Thyroid gland (tissue), 4 donors: ENCODE measurements at places on chromosomes 3 and 15. TPM values are rescaled to one million over a fixed set of nuclear protein-coding genes. Genes with fewer than 3 reads are reported as not detected.

DNA sequence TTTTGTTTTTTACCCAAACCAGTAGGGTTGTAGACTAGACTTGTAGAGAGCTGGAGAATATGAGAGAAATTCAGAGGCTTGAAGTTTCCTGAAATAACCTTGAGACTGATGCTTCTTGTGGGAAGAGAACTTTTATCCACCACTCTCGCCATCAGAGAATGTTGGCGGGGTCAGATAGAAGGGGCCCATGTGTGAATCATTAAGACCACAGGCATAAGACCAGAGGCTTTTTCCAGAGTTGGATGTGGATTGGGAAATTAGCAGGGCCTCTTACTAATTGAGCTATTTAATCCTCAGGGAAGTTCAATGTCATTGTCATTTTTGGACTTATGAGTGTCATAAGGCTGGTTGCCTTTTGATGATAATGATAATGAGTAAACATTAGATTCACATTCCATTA, 246.9 kb upstream of the THRB start:
- peaks cover 4% of the 10 kb centered on the region for H3K4me1 ChIP-seq
- no peaks in the 10 kb centered on the region for H3K36me3 ChIP-seq
- no peak overlapping the region for H3K27ac ChIP-seq
- DNase-seq, result no peak

- no peaks in the 10 kb centered on the region for H3K36me3 ChIP-seq
- no peak for DNase-seq
- no peak overlapping the region for H3K4me3 ChIP-seq
- no peaks in the 10 kb centered on the region for H3K4me1 ChIP-seq
- no peaks in the 10 kb centered on the region for H3K27me3 ChIP-seq
- H3K27ac ChIP-seq, result no peak overlapping the region
Observed at GRCh38 chr3:115836944-115837343, 213.6 kb downstream of the GAP43 start.

Gene SLC22A13
- not detected for total RNA-seq

- H3K27me3 ChIP-seq, result no peaks in the 10 kb centered on the region
- no peaks in the 10 kb centered on the region for H3K36me3 ChIP-seq
- H3K27ac ChIP-seq, result no peak overlapping the region
Observed at GRCh38 chr3:123552095-123552714, 32.6 kb downstream of the HACD2 start.

DNA sequence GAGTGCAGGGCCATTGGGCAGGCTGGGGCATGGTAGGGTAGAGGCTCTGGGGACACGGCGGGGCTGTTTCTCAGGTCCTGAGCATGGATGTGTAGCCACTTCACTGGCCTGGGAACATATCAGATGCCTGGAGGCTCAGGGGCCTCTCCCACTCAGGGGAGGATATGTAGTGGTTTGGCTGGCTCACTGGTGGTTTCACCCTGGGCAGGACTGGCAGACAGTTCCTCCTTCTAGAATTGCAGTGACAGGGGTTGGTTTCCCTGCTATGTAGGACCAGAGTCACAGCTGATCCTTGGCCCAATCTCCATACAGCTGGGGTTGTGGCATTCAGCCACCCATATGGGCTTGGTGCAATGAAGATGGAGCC, 4.8 kb upstream of the ARHGAP31 start:
- no peak overlapping the region for H3K4me3 ChIP-seq

Gene CFAP100
- not detected for total RNA-seq

Gene SEC11A
- 193 TPM for total RNA-seq

Gene EPHB1
- total RNA-seq, result 3.8 TPM

DNA sequence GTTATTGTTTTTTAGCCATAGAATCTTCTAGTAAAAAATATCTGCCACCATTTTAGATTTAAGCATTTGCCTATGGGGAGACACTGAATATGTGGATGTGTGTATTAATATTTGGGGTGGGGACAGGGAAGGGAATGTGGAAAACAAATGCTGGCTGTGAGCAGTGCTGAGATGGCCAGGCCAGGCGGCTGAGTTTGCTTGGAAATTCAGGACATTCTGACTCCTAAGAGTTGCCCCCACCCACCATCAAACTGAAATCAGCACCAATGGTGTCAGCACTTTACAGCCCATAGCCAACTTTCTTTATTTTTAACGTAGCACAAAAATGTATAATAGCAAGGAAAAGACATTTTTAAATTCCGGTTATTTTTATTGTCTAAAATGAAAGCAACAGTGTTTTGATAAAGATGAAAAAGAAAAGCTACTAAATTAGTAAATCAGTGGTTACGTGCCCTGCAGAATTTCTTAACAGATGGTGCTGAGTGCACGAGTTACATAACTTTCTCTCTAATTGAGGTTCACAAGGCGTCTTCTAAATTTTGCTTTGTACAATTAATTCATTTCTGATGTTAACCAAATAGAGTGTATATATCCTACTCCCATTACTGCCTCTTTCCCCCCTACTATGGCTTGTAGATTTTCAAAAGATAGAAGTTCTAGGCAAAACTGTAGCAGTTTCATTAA, 34.0 kb downstream of the B3GALNT1 start:
- no peak for DNase-seq
- no peaks in the 10 kb centered on the region for H3K36me3 ChIP-seq
- H3K27me3 ChIP-seq, result no peaks in the 10 kb centered on the region
- H3K27ac ChIP-seq, result peak overlapping the region; percentile 61

- H3K27me3 ChIP-seq, result no peaks in the 10 kb centered on the region
- peak overlapping the region; percentile 38 for H3K4me3 ChIP-seq
- no peak overlapping the region for H3K27ac ChIP-seq
Observed at GRCh38 chr15:57306944-57307411, 69.3 kb upstream of the CGNL1 start.

DNA sequence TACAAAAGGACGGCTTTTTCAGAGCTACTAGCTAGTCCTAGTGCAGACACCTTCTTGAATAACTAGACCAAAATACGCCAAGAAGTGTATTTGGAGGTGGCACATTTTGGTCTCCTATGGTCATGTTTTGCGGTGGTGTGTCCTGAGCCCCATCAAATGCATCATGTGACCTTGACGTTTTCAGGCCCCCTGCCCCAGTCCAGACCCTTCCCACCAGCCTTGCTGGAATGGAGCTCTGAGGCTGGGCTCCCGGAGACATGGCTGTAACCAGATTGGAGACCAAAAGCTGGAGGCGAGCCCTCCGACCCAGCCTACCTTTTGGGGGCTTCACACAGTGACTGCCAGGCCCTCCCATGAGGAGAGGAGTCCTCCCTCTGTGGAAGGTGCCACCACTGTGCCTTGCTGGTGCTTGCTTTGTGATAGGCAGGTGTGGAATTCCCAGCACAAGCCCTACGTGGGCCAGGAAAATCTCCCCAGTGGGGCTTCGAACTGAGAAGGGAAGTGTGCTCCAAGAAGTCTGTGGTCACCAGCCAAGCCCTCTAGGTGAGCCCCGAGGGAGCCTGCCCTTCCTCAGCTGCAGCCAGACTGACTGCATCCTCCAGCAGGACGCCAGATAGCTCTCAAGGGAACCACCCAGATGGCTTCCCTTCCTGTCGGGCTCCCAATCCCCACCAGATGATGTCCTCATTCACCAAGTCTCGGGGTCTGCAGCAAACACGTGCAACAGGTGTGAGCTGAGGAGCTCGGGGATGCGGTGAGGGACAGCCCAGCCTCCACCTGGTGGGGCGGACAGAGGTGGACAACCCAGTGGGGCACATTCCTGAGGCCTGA, 126.2 kb downstream of the ASB7 start:
- no peak overlapping the region for H3K27ac ChIP-seq
- no peaks in the 10 kb centered on the region for H3K27me3 ChIP-seq
- no peak overlapping the region for H3K4me3 ChIP-seq
- DNase-seq, result no peak
- peaks cover 9% of the 10 kb centered on the region for H3K4me1 ChIP-seq

DNA sequence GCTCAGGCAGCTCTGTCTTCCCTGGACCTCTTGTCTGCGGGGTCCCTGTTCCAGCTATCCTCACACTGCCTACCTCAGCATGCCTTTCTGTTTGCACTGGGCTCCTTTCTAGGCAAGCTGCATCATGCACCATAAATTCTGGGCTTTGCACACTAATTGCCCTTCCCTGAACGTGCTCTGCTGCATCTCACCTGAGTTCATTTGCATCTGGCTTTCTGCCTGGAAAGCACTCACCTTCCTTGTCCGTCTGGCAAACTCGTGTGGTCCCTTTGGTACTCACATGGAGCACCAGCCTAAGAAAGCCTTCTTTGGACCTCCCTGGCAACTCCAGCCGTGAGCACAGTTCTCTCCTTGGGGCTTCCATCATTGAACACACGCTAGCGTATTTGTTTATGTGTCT, 365.6 kb downstream of the SV2B start:
- no peak overlapping the region for H3K27ac ChIP-seq
- DNase-seq, result no peak
- H3K4me3 ChIP-seq, result no peak overlapping the region
- H3K27me3 ChIP-seq, result no peaks in the 10 kb centered on the region

GRCh38 chr3:123779655-123780231, 104.4 kb downstream of the MYLK start:
- no peaks in the 10 kb centered on the region for H3K36me3 ChIP-seq
- no peak overlapping the region for H3K4me3 ChIP-seq
- no peak overlapping the region for H3K27ac ChIP-seq
- H3K27me3 ChIP-seq, result no peaks in the 10 kb centered on the region
- no peak for DNase-seq

DNA sequence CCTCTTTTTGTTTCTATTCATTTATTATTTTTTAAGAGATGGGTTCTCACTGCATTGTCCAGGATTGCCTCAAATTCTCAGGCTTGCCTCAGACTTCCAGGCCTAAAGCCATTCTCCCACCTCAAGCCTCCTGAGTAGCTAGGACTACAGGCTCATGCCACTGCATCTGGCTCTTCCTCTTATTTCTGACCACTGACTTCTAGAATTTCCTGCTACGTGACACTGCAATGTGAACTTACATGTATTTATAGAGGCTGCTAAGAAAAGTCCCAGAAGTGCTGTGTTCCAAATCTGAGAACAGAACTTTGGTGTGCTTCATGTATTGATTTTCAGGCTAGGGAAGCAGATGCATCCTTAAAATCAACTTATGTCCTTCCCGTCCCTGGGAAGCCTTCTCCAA, 407.4 kb downstream of the RSL24D1 start:
- DNase-seq, result no peak
- H3K27ac ChIP-seq, result no peak overlapping the region
- H3K27me3 ChIP-seq, result no peaks in the 10 kb centered on the region

- H3K36me3 ChIP-seq, result no peaks in the 10 kb centered on the region
- no peak for DNase-seq
- H3K27me3 ChIP-seq, result no peaks in the 10 kb centered on the region
- no peak overlapping the region for H3K27ac ChIP-seq
- H3K4me3 ChIP-seq, result no peak overlapping the region
- H3K4me1 ChIP-seq, result no peaks in the 10 kb centered on the region
Observed at GRCh38 chr3:30547716-30548115, 58.7 kb upstream of the TGFBR2 start.

DNA sequence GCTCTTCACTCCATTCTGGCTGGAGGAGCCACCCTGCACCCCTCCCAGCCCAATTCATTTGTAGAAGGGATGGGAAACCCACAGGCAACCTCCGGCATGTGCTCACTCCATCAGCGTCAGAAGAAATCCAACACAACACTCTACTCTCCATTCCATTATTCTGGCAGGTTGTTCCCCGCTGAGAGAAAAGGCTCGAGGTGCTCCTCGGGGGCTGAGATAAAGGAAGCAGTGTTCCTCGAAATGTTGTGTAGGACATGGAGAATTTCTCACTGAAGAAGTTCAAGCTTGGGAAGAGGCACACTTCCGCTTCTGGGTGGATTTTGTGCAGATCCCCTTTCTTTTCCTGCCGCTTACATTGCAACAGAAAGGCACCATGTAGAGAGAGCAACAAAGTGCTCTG, 355.0 kb upstream of the CFAP20DC start:
- H3K27me3 ChIP-seq, result no peaks in the 10 kb centered on the region
- no peak overlapping the region for H3K4me3 ChIP-seq
- no peaks in the 10 kb centered on the region for H3K36me3 ChIP-seq
- no peak for DNase-seq

DNA sequence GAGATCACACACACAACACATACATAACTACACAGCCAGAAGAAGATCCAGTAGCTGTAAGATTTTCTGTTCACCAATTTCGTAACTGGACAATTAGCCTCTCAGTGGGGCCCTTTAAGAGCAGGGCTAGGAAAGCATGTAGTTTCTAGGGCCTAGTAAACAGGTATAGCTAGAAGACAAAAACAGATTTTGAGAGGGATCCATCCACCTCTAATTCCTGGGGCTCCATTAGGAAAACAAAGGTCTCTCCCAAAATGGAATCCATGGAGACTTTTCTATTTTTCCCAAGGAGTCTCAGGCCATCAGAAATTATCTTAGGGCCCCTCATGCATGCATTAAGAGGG, 10.5 kb downstream of the KIF15 start:
- no peak overlapping the region for H3K4me3 ChIP-seq
- DNase-seq, result no peak
- no peaks in the 10 kb centered on the region for H3K36me3 ChIP-seq
- no peaks in the 10 kb centered on the region for H3K27me3 ChIP-seq

DNA sequence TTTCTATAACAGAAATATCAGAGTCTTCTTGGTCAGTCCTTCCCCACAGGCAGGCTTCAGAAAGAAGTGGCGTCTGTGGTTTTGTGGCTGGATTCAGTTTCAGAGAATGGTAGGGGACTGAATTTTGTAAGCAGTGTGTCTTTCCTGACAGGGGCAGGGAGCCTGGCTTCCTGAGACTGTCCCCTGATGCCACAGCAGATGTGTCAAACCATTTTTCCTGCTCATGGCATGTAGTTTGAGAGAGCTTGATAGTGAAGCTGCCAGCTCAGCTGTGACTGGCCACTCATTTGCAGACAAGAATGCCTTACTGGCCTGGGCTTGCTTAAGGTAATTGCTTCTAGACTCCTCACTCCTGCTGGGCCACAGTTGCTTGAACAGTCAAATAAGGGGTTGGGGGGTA, 26.4 kb downstream of the LARS2 start:
- H3K36me3 ChIP-seq, result peaks cover 7% of the 10 kb centered on the region
- no peak for DNase-seq
- no peak overlapping the region for H3K27ac ChIP-seq
- H3K4me3 ChIP-seq, result no peak overlapping the region

- H3K36me3 ChIP-seq, result no peaks in the 10 kb centered on the region
- no peak overlapping the region for H3K4me3 ChIP-seq
- DNase-seq, result no peak
Observed at GRCh38 chr15:52415628-52416027, 113.1 kb downstream of the MYO5A start.

DNA sequence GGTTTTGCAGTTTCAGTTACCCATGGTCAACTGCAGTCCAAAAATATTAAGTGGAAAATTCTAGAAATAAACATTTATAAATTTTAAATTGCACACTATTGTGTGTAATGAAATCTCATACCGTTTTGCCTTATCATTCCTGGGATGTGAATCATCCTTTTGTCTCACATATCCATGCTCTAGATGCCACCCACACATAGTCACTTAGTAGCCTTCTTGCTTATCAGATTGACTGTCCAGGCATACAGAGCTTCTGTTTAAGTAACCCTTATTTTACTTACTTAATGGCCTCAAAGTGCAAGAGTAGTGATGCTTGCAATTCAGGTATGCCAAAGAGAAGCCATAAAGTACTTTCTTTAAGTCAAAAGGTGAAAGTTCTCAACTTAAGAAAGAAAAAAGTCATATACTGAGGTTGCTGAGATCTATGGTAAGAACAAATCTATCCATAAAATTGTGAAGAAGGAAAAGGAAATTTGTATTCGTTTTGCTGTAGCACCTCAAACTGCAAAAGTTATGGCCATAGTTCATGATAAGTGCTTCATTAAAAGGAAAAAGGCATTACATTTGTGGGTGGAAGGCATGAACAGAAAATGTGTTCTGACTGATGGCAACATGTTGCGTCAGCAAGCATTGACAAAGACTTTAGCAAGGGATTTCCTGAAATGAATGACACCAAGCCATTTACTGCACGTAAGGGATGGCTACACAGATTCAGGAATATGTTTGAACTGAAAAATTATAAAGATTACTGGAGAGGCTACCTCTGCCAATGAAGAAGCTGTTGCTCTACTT, 43.8 kb downstream of the SPATA16 start:
- no peak overlapping the region for H3K27ac ChIP-seq
- DNase-seq, result no peak
- H3K36me3 ChIP-seq, result no peaks in the 10 kb centered on the region
- no peak overlapping the region for H3K4me3 ChIP-seq
